Thoracic aorta endothelial cell (primary cell): ENCODE measurements at places on chromosomes 1 and 21. TPM values are rescaled to one million over a fixed set of nuclear protein-coding genes. Genes with fewer than 3 reads are reported as not detected.

Gene RNF186
- not detected in 2 replicates for total RNA-seq

Gene CFHR2
- not detected in 2 replicates for total RNA-seq

Gene LCE3E
- not detected in 2 replicates for total RNA-seq

Gene FCRL2
- not detected in 2 replicates for total RNA-seq

Gene S100B
- not detected in 2 replicates for total RNA-seq

Gene INTS7
- total RNA-seq, result 22.1 and 27.8 TPM in 2 replicates

Gene CD2
- not detected in 2 replicates for total RNA-seq

Gene KRTAP19-3
- not detected in 2 replicates for total RNA-seq

Gene HES3
- total RNA-seq, result not detected in 2 replicates

Gene CD1D
- not detected in 2 replicates for total RNA-seq

Gene TXLNA
- total RNA-seq, result 75.5 and 81.6 TPM in 2 replicates

Gene CSDE1
- total RNA-seq, result 579 and 580 TPM in 2 replicates

Gene NR5A2
- 11.3 and 27.8 TPM in 2 replicates for total RNA-seq

Gene AKIRIN1
- total RNA-seq, result 45.8 and 50.7 TPM in 2 replicates

Gene DMBX1
- not detected in 2 replicates for total RNA-seq

Gene MANEAL
- 0.43 and 0.93 TPM in 2 replicates for total RNA-seq

Gene TENT5C
- 0.13 and 0.14 TPM in 2 replicates for total RNA-seq

Gene AMY1C
- total RNA-seq, result not detected in 2 replicates

Gene SPRR3
- total RNA-seq, result not detected in 2 replicates
